ENCODE measurements at places on chromosomes 12 and 14.

GRCh38 chr14:102690509-102691286, 86.6 kb upstream of the TRAF3 start:
- DNase-seq, result no peak

GRCh38 chr12:131441060-131441396, 269.9 kb upstream of the SFSWAP start:
- DNase-seq, result no peak

- peak; percentile 82 for DNase-seq
Observed at GRCh38 chr12:46383654-46384450, 11.3 kb upstream of the SLC38A2 start.

- no peak for DNase-seq
Observed at GRCh38 chr12:88361493-88361892, 218.8 kb downstream of the KITLG start.

- DNase-seq, result no peak
Observed at GRCh38 chr12:113384778-113385177, 18.9 kb downstream of the SDS start.

DNA sequence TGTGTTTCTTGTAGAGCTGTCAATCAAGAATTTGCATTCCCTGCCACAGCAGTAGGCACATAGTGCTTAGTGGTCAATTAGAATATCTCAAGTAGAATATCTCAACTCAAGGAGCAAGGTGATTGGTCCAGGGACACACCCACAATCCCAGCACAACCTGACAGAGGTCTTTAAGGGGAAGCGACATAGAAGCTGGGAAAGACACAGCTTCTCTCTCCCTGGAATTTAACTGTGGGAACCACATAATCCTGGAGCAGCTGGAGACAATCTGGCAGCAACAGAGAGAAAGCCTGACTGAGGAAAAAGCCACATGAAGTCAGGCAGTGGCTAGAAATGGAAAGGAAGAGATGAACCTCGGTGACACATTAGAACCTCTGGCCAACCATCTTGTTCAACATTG, 85.7 kb upstream of the LMO3 start:
- no peak for DNase-seq

DNA sequence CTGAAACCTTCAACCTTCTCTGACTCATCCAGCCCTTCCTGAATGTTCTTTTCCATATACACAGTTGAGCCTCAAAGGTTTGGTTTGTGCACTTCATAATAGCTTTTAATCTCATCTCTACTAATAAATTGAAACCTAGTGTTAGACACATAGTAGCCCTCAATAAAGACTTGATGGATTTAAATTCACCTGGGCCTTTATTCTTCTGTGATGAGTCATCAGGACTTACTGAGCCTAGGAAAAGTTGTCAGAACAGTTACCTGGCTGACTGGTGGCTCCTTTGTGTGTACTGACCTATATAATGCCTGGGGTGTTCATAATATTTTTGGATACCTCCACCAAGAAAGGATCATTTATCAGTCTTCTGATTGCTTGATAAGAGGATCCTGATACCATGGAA, 86.4 kb upstream of the NTF3 start:
- DNase-seq, result no peak

DNA sequence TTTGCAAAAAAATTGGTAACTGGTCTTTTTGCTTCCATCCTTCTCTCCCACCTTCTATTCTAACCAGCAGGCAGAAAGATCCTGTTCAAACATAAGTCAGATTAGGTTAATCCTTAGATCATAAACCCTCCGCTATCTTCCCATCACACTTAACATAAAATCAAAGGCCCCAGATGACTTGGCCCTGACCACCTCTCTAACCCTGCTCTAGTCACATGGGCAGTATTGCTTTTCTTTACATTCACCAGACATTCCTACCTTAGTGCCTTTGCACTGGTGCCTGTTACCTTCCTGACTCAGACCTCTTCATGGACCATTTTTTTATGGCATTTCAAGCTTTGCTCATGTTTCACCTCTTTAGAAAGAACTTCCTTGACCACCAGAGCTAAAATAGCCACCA, 83.5 kb downstream of the NTF3 start:
- DNase-seq, result no peak

All from activated CD4-positive, alpha-beta T cell treated with anti-CD3 and anti-CD28 coated beads for 48 hours (primary cell).